DMS153 (cell line): ENCODE measurements at places on chromosomes 16 and 17.

DNA sequence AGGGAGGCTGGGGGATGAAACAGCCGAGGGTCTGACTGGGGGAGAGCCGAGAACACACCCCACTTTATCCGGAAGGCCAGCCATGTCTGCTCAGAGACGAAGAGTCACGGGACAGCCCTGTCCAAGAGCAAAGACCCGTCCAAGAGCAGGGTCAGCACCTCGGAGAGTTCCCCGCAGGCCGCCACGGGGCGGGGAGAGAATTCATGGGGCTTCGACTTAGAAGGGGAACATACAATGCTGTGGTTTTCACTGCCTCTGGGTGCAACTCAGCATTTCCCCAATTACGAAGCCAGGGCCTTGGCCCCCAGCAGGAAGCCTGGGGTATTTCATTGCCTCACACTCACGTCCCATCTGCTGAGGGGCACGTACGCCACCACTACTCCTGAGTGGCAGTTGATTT, 59.3 kb downstream of the JPH3 start:
- DNase-seq: no peak

- DNase-seq: no peak
Measured at GRCh38 chr17:55959756-55960155, 193.5 kb upstream of the ANKFN1 start.

GRCh38 chr16:66328282-66328681, 38.2 kb upstream of the CDH5 start:
- no peak for DNase-seq

DNA sequence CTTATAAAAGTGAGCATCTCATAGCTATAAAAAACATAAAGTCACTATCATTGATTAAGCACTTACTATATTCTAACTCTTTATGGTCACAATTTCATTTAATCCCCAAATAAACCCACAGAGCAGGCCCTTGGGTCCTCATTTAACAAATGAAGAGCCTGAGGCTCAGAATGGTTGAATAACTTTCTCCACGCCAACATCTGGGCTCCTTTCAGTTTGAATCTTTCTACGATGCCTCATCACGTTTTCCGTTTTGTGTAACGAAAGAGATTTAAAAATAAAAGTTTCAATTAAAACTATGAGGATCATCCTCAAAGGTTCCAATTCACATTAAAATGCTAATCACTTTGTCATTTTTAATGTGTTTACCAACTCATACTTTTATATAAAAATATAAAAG, 74.2 kb upstream of the ADAMTS18 start:
- DNase-seq: no peak

GRCh38 chr16:47503936-47504335, 42.8 kb downstream of the PHKB start:
- DNase-seq: no peak

DNA sequence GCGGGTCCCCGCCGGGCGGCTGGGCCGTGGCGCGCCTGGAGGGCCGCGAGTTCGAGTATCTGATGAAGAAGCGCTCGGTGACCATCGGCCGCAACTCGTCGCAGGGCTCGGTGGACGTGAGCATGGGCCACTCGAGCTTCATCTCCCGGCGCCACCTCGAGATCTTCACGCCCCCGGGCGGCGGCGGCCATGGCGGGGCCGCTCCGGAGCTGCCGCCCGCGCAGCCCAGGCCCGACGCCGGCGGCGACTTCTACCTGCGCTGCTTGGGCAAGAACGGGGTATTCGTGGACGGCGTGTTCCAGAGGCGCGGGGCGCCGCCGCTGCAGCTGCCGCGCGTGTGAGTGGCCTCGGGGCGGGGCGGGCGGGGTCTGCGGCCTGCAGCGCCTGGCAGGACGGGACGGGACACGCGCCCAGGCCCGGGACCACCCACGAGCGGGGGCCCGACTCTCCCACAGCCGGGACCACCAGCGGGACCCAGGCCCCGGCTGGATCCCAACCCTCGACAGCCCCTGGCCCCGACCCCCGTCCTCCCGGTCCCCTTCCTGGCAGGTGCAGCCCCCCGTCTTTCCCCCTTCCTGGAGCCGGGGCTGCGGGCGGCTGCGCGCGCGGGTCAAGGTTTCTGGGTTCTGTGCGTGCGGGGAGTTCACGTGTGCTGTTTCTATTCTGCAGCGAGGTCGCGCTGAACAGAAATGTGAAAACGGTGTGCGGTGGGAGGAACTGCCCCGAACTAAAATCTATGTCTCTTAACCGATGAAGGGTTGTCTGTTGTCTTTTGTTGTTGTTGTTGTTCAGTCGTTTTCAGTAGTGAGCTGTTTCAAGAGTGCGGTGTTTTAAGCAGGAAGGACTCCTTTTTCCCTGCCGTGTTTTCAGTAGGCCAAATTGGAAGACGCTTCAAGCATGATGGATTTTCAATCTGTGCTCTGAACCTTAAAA, 705 bp downstream of the FOXK2 start:
- no peak for DNase-seq

GRCh38 chr17:79183293-79184158, 108.9 kb downstream of the ENGASE start:
- no peak for DNase-seq

- no peak for DNase-seq
Measured at GRCh38 chr17:45948498-45948880, 50.6 kb upstream of the STH start.

DNA sequence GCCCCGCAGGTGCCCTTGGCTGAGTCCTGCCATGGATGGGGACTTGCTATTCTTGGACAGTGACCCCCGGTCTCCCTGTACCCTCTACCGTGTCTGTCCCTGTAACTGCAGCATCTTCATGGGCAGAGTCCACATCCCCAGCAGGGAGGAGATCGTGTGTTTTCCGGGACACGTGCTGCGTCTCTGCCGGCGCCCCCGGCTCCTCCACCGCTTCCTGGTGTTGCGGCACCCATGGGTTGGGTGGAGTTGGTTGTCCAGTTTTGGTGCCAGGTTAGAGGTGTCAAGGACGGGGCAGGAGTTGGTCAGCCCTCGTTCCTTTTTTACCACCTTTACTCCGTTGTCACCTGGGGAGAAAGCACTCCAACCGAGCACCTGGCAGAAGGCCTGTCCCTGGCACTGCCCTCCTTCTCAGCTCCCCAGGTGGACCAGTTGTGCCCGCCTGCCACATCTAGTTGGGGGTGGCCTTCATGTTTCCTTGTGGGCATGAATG, 20.0 kb downstream of the BAIAP2 start:
- no peak for DNase-seq

- DNase-seq: no peak
Measured at GRCh38 chr17:74287031-74287602, 13.1 kb downstream of the DNAI2 start.

GRCh38 chr16:87895641-87896141, 26.4 kb upstream of the SLC7A5 start:
- no peak for DNase-seq

- DNase-seq: peak; percentile 20
Measured at GRCh38 chr17:80476877-80477646, 655 bp upstream of the NPTX1 start.

- no peak for DNase-seq
Measured at GRCh38 chr16:19119564-19119963, 5.8 kb downstream of the ITPRIPL2 start.

DNA sequence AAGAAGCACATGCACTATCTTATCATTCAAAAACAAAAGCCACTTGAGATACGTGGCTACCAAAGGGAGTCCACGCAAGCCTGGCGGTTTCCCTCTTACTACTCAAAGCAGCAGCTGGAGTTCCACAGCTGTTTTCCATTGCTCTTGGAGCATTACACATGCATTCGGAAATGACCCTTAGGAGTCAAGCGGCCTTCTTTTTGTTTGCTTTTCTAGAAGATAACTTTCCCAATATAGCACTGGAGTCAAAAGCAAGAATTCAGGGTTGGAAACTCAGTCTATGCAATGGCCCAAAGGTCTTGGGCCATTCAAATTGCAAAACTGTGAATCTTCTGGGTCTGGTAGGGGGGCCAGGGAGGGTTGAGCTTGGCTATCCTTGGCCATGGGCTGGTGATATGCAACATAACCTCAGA, 97.8 kb upstream of the MAF start:
- no peak for DNase-seq

GRCh38 chr16:66901626-66902025, 17.1 kb downstream of the CDH16 start:
- DNase-seq: no peak

DNA sequence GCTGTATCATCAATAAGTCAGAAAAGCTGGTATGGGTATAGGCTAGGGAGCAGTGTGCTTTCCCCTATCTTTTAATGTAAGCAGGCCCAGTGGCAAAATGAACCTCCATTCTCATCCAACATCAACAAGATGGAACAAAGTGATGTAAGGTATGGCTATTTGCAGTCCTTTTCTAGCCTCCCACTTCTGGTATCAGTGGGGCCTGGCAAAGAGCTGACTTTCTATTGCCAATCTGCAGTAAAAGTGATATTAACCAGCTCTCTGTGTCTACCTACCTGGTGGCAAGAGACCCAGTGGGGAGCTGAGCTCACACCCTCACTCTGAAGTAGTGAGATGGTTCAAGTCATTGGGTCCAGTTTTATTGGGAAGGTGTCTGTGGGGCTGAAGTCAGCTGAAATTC, 1492.6 kb downstream of the CDH11 start:
- no peak for DNase-seq

DNA sequence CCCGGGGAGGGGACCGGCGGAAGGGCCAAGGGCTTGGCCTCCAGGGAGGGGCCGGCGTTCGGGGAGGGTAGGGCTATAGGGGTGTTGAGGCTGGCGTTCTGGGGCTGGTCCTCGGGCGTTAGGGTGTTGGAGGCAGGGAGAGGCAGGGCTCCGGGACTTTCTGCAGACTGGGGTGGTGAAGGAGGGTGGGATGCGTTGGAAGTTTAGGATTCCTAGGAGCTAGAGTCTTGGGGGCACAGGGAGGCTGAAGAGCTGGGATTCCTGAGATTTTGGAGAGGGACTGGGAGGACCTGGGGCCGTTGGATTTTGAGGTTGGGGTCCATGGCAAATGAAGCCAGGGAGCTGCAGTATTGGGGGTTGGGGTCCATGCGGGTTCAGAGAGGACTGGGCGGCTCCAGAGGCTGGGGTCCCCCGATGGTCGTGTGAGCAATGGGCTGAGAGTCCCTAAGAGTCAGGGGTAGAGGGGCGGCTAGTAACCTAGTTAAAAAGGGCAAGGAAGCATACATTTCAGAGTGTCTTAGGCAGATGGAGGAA, 740 bp downstream of the NFATC2IP start:
- no peak for DNase-seq

- no peak for DNase-seq
Measured at GRCh38 chr16:10623059-10623458, 42.7 kb upstream of the EMP2 start.

- DNase-seq: no peak
Measured at GRCh38 chr16:83023640-83024039, 396.9 kb downstream of the CDH13 start.

DNA sequence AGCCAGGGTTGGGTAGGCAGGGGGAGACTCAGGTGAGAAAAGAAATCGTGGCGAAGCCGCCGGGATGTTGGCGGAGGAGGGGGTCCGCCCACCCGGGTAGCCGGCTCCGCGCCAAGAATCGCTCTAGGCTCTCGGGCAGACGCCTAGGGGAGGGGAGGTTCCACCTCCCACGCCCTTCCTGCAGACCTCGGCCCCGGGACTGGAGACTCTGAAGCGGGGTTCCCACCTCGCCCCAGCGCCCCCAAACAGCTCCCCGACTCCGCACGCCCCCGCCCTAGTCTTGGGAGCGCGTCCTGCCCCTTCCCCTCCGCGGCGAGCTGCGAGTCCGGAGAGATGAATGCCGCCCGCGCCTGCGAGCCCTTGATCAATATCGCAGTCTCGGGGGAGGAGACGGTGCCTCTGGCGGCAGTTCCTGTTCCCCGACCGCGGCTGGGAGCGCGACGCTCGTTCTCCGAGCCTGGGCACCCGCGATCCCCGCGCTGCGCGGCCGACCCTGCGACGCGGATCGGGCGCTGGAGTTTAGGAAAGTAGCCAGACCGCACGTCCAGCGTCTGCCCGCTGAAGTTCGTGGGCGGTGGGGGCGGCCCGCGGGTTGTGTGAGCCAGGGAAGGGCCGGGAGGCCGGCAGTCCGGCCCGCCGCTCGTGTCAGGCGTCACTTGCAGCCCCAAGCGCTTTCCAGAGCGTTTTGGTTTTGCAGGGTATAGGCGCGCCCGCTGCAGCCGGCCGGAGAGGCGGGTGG, 790 bp downstream of the CRHR1 start:
- peak; percentile 4 for DNase-seq

DNA sequence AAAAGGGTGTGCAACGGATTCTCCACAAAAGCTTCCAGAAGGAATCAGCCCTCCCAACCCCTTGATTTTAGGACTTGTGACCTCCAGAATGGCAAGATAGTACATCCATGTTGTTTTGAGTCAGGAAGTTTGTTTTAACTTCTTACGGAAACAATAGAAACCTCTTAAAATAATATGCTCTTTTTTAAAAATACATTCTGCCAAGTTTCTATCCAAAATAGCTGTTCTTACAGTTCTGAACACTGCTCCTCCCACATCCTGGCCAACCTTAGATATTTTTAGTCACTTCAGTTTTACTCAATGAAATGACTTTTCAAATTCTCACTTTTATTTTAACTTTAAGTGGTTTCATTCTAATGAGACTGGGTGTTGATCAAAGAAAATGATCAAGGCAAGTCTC, 156.4 kb downstream of the ZNF18 start:
- no peak for DNase-seq

GRCh38 chr17:68706356-68706920, 105.3 kb upstream of the FAM20A start:
- DNase-seq: no peak

- DNase-seq: no peak
Measured at GRCh38 chr16:3454093-3454492, 10.6 kb downstream of the NAA60 start.

DNA sequence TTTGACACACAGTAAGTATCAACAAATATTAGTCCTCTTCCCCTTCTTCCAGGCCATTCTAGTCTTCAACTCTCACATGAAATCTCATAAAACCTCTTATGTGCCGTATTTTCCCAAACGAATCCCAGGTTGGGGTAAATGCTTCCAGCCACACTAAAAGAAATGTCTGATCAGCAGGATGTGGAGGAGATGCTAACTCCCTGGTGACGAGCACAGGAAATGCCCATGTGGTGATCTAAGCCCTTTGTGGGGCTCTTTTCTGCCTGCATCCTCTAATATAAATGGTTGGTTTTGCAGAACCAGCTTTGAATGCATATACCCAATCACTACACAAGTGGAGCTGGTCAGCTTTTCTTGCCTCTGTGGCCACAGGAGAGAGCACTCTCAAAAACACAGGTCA, 498.2 kb upstream of the ERCC4 start:
- no peak for DNase-seq

- DNase-seq: no peak
Measured at GRCh38 chr17:4541328-4542002, 13.7 kb downstream of the MYBBP1A start.
